Stimulated activated CD8-positive, alpha-beta memory T cell treated with anti-CD3 and anti-CD28 coated beads, Interleukin-7, amount 100 ng/mL, for 1 hour (primary cell): ENCODE measurements at places on chromosomes 5 and 9.

GRCh38 chr5:170338933-170339779 lies 41.6 kb upstream of the LCP2 start:
- DNase-seq: no peak

- no peak for DNase-seq
These were observed 13.5 kb downstream of the WDR5 start for GRCh38 chr9:134149380-134149779.

DNA sequence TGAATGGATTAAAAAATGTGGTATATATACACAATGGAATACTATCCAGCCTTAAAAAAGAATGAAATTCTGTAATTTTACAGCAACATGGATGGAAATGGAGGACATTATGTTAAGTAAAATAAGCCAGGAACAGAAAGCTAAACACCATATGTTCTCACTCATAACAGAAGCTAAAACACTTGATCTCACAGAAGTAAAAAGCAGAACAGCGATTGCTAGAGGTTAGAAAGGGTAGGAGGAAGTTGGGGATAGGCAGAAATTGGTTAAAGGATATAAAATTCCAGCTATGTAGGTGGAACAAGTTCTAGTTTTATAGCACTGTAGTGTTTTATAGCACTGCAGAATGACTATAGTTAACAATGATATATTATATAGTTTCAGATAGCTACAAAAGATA lies 15.8 kb downstream of the MARCHF3 start:
- DNase-seq: no peak

- no peak for DNase-seq
These were observed 145.1 kb upstream of the ADAMTS16 start for GRCh38 chr5:4995014-4995413.

DNA sequence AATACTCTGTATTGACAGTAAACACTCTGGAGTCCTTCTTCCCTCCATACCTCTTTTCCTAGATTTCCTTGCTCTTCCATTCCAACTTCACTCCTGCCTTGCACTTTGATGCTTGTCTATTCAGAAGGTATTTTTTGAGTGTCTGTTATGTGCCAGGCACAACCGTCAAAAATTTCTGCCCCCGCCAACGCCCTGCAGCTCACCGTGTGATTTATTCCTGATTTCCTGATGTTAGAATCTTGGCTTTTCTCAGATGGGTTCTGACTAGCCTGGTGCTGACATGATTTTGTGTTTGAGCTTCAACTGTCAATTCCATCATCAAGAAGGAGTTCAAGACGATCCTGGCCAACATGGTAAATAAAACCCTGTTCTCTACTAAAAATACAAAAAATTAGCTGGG lies 297.5 kb downstream of the AGTPBP1 start:
- no peak for DNase-seq

DNA sequence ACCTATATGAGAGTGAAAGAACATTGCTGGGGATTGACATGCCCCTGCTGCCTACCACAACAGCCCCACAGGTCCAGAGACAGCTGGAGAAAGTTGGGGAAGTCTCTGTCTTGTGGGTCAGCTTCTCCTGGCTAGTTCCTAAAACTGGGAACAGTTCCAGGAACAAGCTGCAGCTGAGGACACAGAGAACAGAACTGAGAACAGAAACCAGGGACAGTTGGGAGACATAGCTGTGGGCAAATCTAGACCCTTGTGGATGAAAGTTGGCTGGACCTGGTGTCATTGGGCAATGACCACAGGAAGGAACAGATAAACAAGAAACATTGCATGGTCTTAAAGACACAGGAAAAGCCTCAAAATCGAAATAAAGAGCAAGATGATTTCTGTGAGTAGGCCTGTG lies 58.3 kb upstream of the MOCS2 start:
- no peak for DNase-seq

- DNase-seq: no peak
These were observed 60.0 kb upstream of the C5orf46 start for GRCh38 chr5:147966326-147966725.

DNA sequence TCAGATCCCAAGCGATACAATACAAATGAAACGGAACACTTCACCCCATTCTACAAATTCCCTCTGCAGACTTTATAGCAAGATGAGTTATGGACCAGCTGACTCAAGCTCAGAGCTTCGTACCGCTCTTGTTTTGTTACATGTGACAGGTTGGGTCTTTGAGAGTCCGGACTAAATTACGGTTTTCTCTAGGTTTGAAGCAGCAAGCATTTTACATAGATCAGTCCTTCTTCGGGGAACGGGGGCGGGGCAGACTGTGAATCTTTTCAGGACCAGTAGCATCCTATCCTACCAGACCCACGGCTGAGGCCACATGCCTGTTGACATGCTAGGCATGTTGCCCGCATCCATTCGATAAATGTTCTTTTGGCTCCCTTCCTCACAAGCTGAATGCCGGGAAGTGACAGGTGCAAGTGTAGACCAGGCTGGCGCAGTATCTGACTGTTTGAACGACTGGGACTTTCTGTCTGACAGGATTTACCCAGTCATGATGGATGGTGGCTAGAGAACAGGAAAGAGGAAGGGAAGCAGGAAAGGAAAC lies 811.0 kb upstream of the GRAMD2B start:
- no peak for DNase-seq

GRCh38 chr5:132009706-132010405 lies 1.6 kb downstream of the ACSL6 start:
- DNase-seq: no peak

DNA sequence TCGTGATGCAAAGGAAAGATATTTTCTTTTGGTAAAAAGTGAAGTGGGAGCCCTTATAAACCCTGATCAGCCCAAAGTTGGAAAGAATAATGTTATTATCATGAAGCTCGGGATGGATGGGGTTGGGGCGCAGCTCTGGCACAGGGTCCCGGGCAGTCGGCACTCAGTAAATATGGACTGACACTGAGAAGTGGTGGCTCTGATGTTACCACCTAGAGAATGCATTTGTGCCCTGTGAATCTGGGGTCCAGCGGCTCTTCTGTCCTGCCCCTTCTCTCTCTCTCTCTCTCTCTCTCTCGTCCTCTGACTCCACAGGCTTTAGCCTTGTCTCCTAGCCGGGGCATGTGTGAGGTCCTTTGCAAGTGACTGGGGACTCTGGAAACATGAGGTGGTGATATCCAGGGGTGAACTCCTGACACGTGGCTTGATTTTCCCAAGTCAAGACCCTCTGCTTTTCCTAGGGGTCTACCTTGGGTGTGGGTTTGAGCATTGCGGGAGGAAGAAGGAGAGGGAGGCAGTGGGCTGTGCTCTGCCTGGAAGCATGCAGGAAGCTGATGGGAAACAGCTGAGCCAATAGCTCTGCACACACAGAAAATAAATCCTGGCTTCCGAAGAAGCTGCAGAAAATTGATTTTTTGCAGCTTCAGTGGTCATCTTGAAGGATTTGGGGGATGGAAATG lies 162.7 kb downstream of the MACROH2A1 start:
- DNase-seq: no peak

DNA sequence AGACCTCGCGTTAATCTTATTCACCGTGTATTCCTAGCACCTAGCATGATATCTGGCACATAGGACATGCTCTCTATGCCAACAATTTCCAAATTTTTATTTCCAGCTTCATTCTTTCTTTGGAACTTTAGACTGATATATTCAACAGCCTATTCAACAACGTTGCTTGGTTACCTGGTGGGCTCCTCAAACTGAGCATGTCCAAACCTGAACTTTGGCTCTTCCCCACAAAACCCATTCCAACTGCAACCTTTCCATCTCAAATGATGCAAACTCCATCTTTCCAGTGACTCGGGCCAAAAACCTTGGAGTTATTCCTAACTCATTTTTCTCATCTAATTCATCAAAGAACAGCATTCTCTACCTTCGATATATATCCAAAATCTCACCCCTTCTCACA lies 525.2 kb downstream of the AGTPBP1 start:
- no peak for DNase-seq
